ENCODE measurements at places on chromosomes 7 and 10.
A peak's percentile ranks its signal among the peaks of the same experiment; 100 is the strongest.

DNA sequence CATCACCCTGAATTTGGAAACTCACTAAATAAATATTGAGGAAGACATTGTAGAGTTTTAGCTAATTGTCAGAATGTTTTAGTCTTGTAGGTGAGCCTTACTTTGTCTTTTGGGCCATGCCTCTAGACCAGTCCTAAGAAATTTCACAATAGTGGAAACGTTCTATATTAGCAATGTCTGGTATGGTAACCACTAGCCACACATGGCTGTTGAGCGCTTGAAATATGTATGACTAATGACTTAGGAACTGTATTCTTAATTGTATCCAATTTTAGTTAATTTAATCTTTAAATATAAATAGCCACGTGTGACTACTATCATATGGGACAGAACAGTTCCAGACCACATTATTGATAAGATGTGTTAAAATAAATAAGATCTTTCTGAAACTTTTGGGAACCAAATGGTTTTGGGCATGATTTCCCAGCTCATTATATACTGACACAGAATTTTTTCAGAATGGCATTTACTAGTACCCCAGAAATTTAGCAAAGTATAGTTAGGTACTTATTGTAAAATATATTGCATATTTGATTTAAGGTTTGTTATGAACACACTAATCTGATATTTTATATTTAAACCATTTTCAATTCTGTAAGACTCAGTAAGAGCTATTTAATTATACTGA is 95.0 kb downstream of the VPS50 start:
- DNase-seq, result no peak

- no peak for DNase-seq
Observed at GRCh38 chr7:44148166-44148565, 7.0 kb upstream of the MYL7 start.

GRCh38 chr7:16260236-16260728 is 161.1 kb downstream of the CRPPA start:
- DNase-seq, result no peak

- DNase-seq, result no peak
Observed at GRCh38 chr7:12584930-12585329, 14.4 kb downstream of the SCIN start.

DNA sequence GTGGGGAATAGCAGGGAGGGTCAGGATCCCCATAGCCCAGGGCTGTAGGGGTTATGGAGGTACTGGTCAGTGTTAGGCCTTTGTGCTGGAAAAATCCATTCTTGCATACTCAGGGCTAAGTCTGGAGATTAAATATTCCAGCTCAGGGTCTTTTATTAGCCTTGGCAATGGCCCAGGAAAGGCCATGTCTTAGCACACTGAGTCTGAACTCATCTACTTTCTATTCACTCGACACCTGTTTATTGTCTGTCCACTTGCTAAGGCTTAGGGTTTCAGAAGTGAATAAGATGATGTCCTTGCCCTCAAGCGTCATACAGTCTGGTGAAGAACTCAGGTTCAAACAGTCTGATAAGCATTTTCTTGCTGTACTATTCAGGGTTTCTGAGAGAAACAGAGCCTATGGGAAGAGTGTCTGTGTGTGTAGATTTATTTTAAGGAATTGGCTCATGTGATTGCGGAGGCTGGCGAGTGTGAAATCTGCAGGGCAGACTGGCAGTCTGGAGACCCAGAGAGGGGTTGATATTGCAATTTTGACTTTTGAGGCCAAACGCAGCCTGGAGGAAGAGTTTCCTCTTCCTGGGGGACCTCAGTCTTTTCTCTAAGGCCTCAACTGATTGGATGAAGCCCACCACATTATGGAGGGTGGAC is 135.8 kb downstream of the RAMP3 start:
- no peak for DNase-seq

- no peak for DNase-seq
Observed at GRCh38 chr10:118251791-118252190, 90.3 kb downstream of the FAM204A start.

- DNase-seq, result no peak
Observed at GRCh38 chr7:98192781-98193457, 18.3 kb upstream of the BHLHA15 start.

- no peak for DNase-seq
Observed at GRCh38 chr10:4301291-4302045, 516.5 kb upstream of the KLF6 start.

DNA sequence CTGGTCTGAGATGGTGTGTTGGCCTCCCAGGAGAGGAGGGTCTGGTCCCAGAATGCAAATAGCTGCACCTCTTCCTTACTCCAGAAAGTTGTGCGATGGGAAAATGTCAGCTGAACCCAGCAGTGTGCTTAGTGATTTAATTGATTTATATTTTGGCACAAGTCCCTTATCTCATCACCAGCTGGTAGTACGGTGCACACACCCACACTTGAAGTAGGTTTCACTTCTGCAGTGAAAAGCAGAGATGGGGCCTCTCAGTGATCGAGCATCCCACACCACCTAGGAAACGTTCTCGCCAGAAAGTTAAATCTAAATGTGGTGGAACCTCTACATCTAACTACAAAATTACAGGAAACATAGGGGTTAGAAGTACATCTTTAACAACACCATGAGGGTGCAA is 80.4 kb downstream of the UBE3C start:
- no peak for DNase-seq

- no peak for DNase-seq
Observed at GRCh38 chr7:151570366-151570915, 50.7 kb upstream of the RHEB start.

- no peak for DNase-seq
Observed at GRCh38 chr7:44259547-44260457, 59.0 kb downstream of the YKT6 start.

DNA sequence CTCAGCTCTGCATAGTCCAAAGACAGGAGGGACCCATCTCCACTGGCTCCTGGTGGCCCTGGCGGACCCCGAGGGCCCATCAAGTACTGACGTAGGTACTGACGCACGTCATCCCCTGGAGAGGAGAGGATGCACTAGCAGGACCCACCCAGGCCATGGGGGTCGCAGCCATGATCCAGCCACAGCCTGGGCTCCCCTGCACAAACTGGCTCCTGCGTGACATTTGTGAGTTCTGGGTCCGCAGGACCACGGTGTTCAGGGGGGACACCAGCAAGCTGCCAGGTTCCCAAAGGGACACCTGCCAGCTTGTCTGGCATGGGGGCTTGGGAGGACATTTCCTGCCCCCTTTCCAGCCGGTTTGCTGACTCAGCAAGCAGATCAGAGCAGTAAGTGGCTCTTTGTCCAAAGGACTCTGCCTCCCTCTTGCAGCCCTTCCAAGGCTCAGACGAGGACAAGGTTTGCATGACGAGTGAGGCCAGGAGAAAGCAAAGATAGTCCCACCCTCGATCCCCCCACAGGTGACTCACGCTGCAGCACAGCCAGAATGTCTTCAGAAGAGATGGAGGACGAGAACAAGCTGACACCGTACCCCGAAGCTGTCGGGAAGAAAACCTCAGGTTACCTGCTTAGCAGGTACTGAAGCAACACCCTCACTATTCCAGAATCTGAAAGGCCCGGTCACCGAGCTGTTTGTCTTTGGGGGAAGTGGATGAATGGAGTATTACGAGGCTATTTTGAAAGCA is 49.0 kb downstream of the COL17A1 start:
- no peak for DNase-seq

- no peak for DNase-seq
Observed at GRCh38 chr7:76063114-76063513, 15.2 kb downstream of the MDH2 start.

DNA sequence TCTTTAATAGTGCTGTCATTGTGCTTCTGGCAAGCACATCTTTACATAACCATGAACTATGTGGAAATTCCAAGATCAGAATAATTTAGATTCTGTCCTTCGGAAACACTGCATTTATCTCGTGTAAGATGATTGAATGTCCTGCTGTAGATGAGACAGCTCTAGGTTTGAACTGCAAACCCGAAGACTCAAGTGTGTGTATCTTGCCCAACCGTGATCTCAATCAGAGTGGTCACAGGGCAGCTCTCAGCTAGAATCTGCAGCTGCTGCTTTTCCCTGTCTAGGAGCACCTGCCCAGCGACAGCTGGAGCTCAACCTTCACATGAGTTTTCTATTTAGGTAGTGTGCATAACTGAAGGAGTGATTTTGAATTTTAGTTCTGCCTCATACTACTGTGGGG is 17.5 kb upstream of the KIF20B start:
- no peak for DNase-seq

DNA sequence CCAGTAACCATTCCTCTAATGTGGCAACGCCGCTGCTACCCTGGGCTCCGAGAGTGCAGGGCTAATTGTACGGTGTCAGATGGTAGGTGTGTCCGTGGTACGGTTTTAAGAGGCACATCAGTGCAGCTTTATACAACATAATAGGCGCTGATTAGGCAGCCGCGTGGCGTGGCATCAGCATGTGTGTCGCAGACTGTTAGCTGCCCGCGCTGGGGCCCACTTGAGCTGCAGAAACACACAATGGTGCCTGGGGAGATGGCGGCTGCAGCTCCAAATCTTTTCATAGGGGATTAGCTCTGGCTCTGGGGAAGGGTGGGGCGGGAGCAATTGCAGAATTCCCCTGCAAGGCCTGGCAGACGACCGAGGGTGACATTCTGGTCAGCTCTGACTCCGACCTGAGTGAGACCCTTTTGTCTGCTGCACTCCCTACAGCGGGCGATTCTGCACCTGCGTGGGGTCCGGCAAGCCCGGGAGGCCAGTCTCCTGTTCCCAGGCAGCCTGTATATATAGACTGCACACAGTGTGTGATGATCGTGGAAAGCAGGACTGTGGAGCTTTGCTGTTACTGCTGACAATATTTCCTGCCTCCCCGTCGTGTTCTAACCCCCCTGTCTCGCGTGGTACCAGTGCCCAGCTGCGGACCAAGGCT is 722.7 kb upstream of the CELF2 start:
- DNase-seq, result no peak

DNA sequence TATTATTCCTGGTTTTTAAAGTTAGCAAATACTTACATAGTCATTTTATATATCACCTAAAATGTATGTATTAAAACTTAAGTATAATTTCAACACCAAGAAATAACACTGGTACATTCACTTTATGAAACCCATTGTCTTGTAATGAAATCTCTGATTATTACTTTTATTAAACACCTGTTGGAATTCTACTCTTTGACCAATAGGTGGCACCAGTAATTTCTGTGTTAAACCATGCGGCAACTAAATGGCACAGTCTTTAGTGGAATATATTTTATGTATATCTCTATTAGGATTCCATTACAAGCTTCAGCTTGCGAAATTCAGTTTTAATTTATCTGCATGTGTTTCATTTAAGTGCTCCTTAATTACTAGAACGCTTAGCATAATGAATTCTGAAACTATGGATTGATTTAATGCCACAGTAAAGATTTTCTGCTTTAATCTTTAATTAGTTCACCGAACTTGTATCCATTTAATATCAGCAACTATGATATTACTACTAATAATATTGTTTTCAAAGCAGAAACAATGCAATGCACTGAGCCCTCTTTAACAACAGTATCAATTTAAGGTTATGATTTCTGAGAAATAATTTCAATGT is 181.3 kb downstream of the MAGI2 start:
- no peak for DNase-seq

DNA sequence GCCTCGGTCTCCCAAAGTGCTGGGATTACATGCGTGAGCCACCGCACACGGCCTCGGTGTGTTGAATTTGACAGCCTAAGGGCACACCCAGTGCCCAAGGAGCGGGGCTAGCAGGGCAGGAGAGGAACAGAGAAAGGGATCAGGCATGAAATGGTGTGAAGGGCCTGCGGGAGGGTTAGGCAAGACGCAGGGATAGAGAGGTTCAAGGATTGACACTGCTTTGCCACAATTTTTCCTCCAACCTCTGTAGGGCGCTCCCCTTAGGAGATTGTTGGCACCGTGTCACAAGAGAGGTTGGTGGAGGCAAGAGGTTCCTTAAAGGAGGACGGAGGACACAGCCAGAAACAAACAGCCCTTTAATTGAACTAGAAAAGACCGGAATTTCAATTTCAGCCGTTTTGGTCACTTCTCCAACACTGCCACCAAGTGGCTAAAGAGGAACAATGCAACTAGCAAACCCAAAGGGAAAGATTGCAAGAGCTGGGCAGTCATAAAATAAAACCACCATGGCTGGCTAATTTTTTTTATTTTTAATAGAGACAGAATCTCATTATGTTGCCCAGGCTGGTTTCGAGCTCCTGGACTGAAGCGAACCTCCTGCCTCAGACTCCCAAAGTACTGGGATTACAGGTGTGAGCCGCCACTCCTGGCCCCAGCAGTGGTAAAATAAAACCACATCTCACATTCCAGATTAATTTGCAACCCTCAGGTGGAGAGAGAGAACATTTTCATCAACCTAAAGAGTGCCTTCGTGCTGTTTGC is 6.9 kb upstream of the CREB3L2 start:
- DNase-seq, result peak; percentile 45

DNA sequence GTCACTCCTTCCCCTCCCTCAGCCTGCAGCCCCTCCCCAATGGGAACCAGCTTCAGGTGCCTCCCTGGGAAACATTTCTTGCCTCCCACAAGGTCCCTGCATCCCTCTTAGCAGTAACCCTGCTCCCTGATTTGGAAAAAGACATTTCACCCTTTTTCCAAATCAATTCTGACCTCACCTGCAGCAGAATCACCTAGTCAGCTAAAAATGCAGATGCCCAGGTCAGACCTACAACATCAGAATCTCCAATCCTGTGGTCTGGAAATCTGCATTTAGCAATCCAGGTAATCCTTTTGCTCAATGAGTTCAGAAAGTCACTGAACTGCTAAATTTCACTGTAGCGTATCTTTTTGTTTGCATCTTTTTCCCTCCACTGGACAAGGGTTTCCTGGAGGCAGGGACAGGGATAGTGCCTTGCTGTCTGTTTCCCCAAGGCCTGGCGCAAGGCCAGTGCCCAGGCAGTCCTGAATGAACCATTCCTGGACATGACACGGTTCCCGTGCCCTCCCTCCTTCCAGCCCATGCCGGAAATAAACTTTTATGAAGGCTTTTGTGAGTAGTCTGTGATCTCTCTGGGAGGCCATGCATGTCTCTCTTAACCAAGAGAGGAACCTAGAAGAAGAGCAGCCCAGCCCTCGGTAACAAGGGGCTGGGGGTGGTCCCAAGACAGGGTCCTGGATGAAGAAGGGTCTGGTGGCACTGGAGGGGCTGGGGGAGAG is 44.0 kb downstream of the COL13A1 start:
- DNase-seq, result peak; percentile 64

DNA sequence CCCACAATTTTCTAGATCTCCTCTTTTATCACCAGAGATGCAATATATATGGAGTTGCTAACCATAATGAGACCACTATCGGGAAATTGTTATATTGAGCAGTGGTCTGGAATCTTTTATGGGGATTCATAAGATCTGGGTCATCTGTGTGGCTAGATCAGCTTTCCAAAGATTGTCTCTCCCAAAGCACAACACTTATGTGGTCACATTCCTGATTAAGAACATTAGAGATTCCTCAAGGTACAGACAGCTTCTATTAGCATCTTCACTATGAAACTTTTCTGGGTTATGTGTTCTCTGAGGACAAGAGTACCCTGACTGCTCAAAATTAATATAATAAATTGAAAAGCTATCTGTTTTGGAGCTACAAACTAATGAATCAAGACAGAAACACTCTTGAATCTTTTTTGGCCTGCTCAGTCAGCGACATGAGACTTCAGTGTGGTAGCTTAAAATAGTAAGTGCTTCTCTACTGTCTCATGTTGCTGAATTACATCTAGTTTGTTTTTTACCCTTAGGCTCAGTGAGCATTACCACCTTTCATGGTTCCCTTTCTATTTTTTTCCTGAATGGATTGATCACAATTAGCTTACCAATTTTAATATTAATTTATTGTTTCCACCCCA is 42.6 kb upstream of the STRIP2 start:
- no peak for DNase-seq

- no peak for DNase-seq
Observed at GRCh38 chr10:133158437-133158755, 1.6 kb upstream of the KNDC1 start.
